ENCODE measurements at places on chromosomes 5 and 9.

DNA sequence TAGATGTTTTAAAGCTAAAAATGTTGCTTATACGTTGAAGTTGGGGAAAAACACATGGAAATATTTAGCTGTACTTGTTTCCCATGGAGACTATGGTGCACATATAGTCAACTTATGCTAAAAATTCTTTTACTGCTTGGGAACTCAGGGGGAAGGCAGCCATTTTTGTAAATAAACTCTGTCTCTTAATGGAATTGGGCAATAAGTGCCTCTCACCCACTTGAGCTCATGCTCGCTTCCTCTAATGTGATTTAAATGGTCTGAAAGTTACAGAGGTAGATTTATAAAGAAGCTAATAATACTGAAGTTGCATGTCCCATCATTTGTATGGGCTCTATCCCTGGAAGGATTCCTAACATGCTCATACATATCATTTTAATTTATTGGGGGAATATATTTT, 523.8 kb downstream of the RASEF start:
- DNase-seq: no peak

DNA sequence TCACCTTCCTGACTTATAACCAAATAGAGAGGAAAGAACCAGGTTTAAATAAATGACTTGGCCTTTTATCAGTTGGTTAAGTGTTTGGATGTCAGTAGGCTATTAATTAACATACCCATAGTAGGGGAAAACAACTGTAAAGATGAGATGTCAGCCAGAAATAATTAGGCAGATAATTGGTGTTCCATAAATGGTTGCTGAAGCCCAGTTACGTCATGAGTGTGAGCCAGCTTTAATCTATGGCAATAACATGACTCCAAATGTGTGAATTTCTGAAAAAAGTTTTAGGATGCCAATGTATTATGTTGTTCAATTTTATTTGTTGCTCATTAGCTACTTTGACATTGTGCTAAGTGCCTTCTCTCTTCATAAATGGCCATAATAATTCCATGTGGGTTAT, 180.5 kb downstream of the FBXL7 start:
- DNase-seq: no peak

DNA sequence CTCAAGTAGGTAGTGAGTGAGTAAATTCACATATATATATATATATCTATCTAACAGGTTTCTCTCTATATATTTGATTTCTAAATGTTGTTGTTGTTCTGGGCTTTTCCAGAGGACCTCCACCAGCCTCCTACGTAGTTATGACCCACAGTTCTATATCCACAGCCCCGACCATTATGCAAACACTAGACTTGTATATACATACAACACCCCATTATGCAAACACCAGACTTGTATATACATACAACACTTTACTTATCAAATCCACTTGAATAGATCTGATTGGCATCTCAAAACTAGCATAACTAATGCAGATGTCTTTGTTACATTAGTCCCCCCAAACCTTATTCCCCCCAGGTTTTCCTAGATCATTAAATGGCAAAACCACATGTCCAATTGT, 108.7 kb downstream of the JAKMIP2 start:
- no peak for DNase-seq

DNA sequence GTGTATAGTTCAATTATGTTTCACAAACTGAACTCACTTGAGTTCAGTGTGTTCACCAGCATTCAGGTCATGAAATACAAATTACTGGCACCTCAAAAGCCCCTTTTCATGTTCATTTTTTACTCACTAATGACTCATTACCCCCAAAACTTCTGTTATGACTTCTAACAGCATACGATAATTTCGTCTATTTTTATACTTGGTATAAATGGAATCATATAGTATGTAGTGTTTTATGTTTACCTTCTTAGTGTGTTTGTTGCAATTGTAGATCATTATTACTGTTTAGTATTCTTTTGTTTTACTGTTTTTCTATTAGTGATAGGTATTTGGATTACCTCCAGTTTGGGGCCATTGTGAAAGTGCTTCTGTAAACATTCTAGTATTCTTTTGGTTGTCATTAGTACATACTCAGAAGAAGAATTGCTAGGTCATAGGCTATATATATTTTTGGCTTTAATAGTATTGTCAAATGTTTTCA, 33.4 kb downstream of the DDX4 start:
- no peak for DNase-seq

DNA sequence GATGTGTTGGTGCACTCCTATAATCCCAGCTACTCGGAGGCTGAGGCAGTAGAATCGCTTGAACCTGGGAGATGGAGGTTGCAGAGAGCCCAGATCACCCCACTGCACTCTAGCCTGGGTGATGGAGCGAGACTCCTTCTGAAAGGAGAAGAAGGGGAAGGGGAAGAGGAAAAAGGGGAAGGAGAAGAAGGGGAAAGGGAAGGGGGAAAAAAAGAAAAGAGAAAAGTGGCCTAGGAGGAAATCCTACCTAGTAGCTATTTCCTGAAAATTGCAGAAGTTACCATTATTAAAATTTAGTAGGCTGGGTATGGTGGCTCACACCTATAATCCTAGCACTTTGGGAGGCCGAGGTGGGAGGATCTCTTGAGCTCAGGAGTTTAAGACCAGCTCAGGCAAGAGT, 67.4 kb downstream of the ARRDC3 start:
- DNase-seq: no peak

DNA sequence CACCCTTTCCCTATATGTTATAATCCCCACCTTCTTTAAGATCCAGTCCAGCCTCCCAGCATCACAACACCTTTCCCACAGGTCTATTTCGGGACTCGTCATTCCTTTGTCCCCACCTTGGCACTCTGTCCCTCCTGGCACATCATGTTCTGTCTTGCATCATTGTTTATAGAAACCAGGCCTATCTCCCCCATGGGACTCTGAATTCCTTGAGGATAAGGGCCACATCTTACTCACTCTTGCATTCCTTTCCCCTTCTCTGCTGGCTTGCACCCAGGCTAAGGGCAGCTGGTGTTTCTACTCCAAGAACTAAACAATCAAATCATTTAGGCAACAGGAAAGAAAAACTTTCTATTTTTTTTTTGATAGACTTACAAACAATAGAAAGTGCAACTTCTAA, 205.7 kb downstream of the AGTPBP1 start:
- DNase-seq: no peak

- no peak for DNase-seq
Measured at GRCh38 chr9:23784962-23785361, 41.1 kb downstream of the ELAVL2 start.

DNA sequence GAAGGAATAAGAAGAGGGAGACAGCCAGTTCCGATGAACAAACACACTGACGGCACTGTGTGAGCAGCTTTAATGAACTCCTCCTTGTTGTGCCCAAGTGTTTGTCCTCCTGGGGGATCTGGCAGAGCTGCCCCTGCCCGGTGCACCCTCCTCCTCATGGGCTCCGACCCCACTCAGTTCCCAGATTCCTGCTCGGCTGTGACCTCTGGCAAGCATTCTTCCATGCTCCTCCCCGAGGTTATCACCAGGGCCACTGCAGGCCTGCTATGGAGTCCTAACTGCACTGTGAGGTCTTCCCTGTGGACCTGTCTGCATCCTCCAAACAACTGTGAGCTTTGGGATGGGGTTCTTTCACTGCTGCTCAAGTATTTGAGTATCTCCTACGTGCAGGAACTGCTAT, 142.2 kb downstream of the DCP2 start:
- DNase-seq: no peak

GRCh38 chr9:98318041-98318790, 62.8 kb upstream of the TBC1D2 start:
- no peak for DNase-seq

GRCh38 chr9:109062543-109062942, 49.2 kb upstream of the CTNNAL1 start:
- no peak for DNase-seq

GRCh38 chr5:22649074-22649473, 204.1 kb downstream of the CDH12 start:
- DNase-seq: peak; percentile 15

GRCh38 chr5:176535101-176535663, 2.0 kb downstream of the RNF44 start:
- DNase-seq: no peak

DNA sequence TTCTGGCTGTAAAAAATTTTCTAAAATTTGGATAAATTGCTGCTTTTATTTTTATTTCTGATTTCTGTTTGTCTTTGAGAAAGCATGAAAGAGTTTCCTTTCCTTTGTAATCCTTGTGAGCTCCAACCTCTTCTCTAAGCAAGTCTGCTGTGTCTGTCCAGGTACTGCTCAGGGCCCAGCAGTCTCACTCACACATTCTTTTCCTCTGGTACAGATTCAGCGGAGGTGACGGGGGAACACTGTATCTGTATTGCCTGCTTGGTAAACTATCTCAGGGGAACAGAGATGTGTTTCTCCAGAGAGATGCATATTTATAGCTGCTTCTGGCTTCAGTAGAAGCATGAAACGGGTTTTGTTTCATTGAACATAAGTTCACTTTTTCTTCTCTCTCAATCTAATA, 60.5 kb downstream of the NUP214 start:
- DNase-seq: no peak

DNA sequence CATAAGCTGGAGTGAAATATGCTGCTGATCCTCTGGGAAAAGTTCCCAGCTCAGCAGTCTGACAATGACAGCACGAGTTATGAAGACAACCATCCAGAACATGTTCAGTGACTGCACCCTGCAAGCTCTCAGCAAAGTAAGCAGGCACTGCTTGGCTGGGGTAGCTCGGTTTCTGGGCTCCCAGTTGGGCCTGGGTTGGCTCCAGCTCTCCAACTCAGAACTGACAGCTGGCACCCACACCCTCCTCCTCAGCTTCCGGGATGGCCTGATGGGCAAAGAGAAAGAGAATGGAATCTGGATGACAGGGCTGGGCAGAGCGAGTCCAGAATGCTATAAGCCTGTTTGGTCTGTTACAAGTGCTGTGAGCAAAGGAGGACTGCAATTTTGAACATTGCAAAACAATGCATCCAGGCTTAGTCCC, 185.0 kb downstream of the CSNK1G3 start:
- no peak for DNase-seq

DNA sequence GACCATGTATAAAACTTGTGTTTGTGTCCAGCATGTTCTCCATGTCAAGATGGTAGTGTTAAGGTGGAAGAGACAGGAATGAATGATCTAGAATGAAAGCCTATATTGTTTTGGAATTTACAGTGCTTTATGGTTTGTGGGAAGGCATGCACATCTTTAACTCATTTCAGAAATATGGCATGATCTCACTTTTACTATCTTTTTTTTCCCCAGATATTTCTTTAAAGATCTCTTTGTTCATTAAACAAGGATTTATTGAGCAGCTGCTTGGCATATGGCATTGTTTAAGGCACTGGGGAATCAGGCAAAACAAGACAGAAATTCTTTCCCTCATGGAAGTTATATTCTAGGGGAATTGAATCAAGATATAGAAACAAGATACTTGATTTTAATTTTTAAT, 51.7 kb downstream of the SLC12A2 start:
- DNase-seq: no peak

- DNase-seq: no peak
Measured at GRCh38 chr9:83422527-83422926, 115.7 kb downstream of the FRMD3 start.

DNA sequence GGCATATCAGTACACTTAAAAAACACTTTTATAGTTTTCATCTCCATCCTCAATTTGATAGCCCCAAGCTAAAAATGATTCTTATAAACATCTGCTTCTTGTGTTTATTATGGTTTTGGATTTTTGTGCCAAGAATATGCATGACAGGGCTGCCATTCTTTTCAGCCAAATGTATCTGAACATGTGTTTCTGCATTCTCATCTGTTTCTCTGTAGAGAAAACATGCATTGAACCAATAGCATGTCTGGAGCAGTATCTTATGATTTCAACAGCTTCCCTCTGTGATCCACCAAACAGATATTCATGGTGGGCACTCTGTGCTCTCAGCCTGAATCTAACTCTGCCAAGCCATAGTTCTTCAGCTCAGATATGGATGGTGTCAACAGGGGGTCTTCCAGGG, 99.3 kb upstream of the ERCC6L2 start:
- no peak for DNase-seq

DNA sequence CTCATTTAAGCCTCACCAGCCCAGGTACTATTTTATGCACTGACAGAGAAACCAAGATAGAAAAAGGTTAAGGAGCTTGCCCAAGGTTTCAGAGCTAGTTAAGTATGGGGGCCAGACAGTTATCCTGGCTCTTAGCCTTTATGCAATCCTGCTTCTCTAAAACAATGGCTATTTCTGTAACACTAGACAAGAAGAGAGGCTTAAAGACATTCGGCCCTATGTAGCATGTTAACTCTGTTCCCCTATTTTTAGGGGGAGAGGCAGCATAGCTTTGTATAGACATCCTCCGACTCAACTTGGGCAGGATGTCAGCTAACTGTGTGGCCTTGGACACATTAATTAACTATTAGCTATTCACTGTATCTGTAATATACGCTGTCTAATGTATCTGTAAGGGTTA, 54.6 kb downstream of the LHFPL2 start:
- DNase-seq: no peak

- DNase-seq: no peak
Measured at GRCh38 chr5:74380193-74380592, 260.3 kb downstream of the ENC1 start.

GRCh38 chr5:119366540-119366881, 10.7 kb downstream of the TNFAIP8 start:
- no peak for DNase-seq

GRCh38 chr9:37155601-37156000, 35.2 kb downstream of the ZCCHC7 start:
- no peak for DNase-seq

DNA sequence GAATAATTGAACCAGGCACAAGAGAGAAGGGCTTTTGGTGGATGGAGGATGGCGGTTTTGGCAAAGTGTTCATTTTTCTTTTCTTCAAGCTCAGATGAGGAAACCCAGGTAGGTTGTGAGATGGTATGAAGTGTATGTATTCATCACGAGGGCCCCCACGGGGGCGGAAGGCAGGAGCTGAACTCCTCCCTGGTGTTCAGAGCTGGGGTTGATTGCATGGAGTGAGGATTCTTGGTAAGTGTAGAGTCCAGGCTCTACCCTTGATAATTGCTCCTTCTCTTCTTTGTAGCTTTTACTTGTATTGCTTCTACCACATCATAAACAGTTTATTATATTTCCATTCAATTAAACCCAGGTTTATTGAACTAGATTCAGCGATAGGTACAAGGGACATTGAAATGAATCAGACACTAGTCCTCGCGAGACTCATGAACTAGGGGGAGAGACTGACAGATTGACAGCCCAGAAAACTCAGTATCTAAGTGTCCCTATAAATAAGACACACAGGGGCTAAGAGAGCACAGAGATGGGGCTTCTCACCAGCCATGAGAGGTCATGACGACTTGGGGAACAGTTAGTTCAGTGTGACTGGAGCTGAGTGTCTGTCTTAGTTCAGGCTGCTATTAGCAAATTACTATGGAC, 116.7 kb upstream of the KLF4 start:
- DNase-seq: no peak

GRCh38 chr5:68290260-68290674, 74.7 kb downstream of the PIK3R1 start:
- DNase-seq: no peak

GRCh38 chr5:161471211-161471950, 75.1 kb downstream of the GABRB2 start:
- no peak for DNase-seq

GRCh38 chr5:132689513-132689912, 15.7 kb downstream of the IL4 start:
- DNase-seq: peak; percentile 24

GRCh38 chr5:57174890-57175510, 1.1 kb downstream of the GPBP1 start:
- DNase-seq: peak; percentile 33
